ENCODE measurements at places on chromosomes 12 and 14.

- DNase-seq: no peak
Observed at GRCh38 chr14:51564460-51564859, 87.2 kb upstream of the FRMD6 start.

- DNase-seq: no peak
Observed at GRCh38 chr12:1584326-1584725, 10.1 kb downstream of the FBXL14 start.

DNA sequence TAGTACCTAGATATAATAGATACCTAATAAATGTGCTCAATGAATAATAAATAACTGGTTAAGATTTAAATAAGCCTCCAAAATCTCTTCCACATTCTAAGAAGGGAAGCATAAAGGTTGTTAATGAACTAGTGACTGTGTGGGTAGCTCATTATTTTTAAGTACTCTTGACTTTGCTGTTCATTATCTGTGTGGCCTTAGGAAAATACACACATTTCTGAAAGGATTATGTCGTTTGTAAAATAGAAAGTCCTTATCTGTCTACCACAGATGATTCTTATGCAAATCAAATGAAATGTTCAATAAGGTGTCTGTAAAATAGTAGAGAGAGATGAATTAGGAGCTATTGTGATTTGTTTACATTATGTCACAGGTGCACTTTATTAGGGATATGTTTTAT, 119.5 kb downstream of the LRRK2 start:
- DNase-seq: no peak

- no peak for DNase-seq
Observed at GRCh38 chr12:88638388-88638787, 58.1 kb upstream of the KITLG start.

GRCh38 chr12:3078086-3078820, 1.1 kb downstream of the TSPAN9 start:
- no peak for DNase-seq

- no peak for DNase-seq
Observed at GRCh38 chr12:67067453-67068203, 201.5 kb upstream of the CAND1 start.

DNA sequence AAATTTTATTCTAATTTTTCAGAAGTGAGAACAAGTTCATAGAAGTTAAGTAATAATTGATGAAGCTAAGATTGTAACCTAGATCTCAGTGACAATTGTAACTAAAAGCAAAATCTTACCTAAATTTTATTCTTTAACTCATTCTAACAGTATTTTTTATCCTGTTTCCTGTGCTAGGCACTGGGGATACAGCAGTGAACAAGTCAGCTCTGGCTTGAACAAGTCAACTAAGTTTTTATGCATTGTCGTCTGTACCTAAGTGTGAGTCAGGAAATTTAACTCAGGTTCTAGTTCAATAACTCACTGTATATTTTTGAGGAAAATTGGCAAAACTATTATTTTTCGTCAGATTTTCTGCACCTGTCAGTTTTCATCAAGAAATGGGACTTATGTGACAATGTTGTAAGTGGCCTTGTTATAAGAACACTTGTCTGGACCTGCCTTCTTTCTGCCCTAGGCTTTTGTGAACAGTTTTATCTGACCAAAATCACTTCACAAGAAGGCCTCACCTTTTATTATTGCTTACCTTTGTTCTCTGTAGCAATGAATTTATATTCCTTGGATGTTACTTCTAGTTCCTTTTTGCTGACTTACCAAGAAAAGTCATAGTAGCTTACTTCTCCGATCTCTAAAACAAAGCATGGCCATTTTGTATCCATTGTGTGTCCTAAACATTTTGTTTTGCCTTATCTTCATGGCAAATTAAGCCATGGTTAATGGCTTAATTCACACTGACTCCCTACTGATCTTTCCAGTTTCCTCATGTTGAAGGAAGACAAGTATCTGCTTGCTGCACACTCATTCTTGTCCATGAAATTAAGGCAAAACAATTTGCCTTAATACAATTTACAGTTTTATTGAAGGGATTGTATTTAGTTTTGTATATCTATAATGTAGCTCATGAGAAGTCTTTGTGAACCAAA, 2.7 kb downstream of the TMTC3 start:
- no peak for DNase-seq

Measured in hematopoietic multipotent progenitor cell treated with erythropoietin and hydrocortisone succinate and interleukin-3 and kit ligand, for 6 days (in vitro differentiated cells).